ENCODE measurements at places on chromosomes 4 and X. TPM values are rescaled to one million over a fixed set of nuclear protein-coding genes. Genes with fewer than 3 reads are reported as not detected.

Gene TLR2
- 0.51 TPM for total RNA-seq

Gene S100G
- total RNA-seq: not detected

Gene RS1
- not detected for total RNA-seq

Gene ZDHHC15
- under 0.01 TPM for total RNA-seq

Gene KLHL34
- not detected for total RNA-seq

Measured in dermis blood vessel endothelial cell (primary cell).